NCI-H345 (cell line): ENCODE measurements at places on chromosomes 1 and 21.
A peak's percentile ranks its signal among the peaks of the same experiment; 100 is the strongest.

DNA sequence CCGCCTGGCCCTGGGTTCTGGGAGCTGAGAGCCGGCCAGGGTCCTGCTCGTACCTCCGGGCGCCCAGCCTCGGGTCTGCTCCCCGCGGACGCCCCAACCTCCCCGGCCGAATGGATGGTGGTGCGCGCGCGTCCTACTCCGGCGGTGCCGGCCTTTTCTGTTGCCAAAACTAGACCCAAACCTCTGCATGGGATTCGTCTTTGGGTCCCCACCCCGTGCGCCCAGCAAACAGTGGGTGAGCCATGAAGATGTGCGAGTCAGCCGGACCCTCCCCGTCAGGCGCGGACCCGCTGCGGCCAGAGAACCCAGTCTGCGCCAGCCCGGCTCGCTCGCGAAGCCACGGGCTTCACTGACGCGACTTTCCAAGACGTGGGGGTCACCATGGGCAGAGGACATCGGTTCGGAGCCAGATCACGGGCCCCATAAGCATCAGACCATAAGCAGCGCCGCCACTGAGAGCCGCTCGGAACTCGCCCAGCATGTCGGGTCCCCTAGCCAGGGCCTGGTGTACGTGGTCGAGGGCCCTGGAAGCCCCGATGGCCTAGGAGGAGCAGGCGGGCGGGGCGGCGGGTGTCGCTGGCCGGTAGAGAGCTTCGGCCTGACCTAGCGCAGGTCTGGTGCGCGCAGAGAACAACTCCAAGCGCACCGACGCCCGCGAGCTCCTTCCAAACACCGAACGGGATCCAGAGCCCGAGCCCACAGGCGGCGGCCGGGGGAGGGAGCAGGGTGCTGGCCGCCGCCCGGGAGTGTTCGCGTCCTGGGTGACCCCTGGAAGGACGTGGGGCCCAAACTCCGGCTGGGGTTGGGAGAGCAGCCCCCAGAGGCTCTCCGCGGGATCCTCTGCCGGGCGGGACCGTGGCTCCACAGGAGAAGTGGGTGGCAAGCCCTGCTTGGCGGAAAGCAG, 1.0 kb upstream of the TP73 start:
- DNase-seq, result no peak

GRCh38 chr1:47584249-47584648, 146.4 kb downstream of the FOXD2 start:
- DNase-seq, result no peak

DNA sequence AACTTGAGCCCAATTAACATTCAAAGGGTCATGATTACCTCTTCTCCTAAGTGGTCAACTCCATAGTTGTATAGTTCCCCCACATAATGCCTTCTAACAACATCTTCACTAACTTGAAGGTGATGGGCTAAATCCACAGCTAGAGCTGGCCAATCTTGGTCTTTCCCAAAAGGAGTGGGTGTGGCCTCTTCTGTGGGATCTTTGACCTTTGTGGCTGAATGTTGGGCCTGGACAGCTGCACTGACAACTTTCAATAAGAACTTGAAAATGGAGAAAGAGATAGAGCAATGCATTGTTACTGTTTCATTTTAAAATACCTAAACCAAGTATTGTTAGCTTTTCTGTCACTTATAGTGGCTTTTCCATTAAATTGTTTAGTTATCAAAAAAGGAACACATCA, 59.2 kb downstream of the IARS2 start:
- no peak for DNase-seq

- peak; percentile 75 for DNase-seq
Measured at GRCh38 chr1:226634166-226634588, 85.6 kb downstream of the STUM start.

- DNase-seq, result peak; percentile 67
Measured at GRCh38 chr21:34054259-34054658, 19.1 kb upstream of the MRPS6 start.

DNA sequence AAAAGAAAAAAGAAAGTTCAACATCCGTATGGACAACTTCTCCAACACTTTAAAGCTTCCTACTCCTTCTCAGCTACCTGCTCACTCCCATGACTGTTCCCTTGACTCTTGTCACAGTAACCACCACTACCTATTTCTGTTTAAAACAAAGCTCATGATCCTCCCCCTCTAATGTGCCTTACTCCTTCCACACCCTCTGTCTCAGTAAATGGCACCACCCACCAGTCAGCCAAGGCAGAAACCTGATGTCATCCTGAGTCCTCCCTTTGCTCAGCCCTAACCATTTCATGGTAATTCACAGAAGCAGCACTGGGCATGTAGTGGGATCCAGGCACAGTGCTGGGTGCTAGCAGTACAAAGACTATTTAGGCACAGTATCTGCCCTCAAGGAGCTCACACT, 63.0 kb upstream of the PPM1J start:
- DNase-seq, result no peak

GRCh38 chr1:2212532-2213491, 15.3 kb upstream of the SKI start:
- no peak for DNase-seq

GRCh38 chr1:201769966-201770365, 59.0 kb upstream of the IPO9 start:
- DNase-seq, result no peak

DNA sequence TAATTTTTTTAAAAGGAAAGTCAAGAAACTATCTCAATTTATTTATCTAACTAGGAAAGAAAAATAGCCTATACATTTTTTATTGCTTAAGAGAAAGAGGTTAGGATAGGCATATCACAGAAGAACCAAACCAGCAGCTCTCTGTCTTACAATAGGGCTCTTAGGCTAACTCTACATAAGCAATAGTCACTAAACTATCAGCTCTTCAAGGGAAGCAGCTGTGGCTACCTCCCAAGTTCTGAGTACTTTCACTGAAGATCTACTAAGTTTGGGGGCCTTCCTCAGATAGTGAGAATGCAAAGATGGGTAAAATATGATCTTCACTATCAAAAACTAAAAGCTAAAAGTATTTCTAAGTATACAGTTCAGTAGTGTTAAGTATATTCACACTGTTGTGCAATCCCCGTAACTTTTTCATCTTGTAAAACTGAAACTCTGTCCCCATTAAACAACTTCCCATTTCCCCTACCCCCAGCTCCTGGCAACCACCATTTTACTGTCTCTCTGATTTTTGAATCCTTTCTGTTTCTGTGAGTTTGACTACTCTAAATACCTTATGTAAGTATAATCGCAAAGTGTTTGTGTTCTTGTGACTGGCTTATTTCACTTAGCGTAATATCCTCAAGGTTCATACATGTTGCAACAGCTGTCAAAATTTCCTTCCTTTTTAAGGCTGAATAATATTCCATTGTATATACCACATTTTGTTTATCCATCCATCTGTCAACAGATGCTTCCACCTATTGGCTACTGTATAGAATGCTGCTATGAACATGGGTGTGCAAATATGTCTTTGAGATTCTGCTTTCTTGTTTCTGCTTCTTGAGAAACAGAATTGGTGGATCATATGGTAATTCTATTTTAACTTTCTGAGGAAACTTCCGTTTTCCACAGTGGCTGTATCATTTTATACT, 73.3 kb downstream of the ACBD6 start:
- DNase-seq, result no peak
